ENCODE measurements at places on chromosomes 16 and 17.

DNA sequence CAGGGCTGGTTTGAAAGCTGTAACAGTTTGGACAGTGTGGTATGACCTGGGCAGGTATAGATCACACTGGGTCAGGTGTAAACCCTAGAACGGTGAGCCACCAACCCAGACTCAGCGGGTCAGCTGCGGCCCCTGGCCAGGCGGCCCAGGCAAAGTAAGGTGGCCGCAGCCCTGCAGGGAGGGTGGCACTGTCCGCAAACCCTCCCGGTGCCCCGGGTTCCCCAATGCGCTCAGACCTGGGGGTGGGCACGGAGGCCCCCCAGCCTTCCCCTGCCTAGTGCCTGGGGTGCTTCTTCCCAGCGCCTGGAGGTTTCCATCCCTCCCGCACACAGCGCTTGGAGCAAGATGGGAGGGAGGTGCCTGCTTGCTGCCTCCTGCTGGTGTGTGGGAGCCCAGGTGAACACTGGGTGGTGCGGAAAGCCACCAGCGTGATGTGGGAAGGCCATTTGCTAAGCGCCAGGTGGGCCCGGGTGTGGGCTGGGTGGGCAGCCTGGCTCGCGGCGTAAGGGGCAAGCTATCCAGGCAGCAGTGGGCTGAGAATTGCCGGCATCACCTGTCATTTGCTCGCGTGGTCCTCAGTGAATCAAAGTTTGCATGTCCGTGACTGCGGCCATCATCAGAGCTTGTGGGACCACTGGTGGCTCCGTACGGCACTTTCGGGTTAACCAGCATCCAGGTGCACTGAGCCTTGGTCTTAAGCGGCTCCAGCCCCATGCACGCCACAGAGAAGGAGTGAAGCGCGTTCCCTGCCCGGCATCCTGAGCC is 47.3 kb upstream of the GNG13 start:
- DNase-seq = no peak

GRCh38 chr17:76485569-76485968 is 15.7 kb downstream of the RHBDF2 start:
- no peak for DNase-seq

DNA sequence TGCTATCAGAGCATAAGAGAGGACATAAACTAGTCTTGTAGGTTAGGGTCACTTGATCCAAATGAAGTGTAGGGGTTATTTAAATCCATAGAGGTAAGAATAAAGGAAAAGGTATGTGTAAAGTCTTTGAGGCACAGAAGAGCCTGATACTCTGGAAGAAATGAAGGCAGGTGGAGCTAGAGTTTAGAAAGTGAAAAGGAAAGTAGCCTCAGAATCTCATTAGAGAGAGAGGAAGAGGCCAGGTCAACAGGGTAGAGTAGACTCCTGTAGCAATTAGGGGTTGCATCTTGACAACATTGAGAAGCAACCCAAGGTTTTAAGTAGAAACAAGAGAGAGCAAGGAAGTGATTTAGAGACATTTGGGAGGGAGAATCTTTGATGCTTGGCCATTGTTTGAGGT is 235.2 kb upstream of the SOX9 start:
- no peak for DNase-seq

DNA sequence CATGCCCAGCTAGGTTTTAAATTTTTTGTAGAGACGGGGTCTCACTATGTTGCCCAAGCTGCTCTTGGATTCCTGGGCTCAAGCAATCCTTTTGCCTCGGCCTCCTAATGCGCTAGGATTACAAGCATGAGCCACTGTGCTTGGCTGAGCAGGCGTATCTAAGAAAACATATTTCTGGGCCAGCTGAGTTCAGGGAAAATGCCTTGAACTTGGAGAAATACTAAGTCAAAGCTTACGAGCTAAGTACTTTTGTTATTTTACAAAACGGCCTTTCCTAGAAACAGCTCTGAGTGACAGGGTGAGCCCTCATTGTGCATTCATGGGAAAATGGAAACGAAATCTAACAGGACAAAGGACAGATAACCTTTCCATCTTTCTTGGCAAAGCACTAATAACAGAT is 24.7 kb downstream of the DNAI2 start:
- no peak for DNase-seq

GRCh38 chr16:69143116-69143515 is 10.7 kb downstream of the UTP4 start:
- DNase-seq = no peak

GRCh38 chr17:1714980-1715802 is 5.0 kb upstream of the TLCD2 start:
- no peak for DNase-seq

GRCh38 chr16:1947369-1947670 is 4.3 kb upstream of the MSRB1 start:
- DNase-seq = no peak

GRCh38 chr17:34909040-34909439 is 52.2 kb downstream of the CCT6B start:
- DNase-seq = no peak

- no peak for DNase-seq
Measured at GRCh38 chr16:69423189-69423588, 1.2 kb upstream of the CYB5B start.

GRCh38 chr16:527015-527903 is at the start of gene CAPN15:
CAPN15 (plus strand) TSS chr16:527712; CDS start chr16:546839, 19,127 bp downstream.
- DNase-seq = peak; percentile 86

DNA sequence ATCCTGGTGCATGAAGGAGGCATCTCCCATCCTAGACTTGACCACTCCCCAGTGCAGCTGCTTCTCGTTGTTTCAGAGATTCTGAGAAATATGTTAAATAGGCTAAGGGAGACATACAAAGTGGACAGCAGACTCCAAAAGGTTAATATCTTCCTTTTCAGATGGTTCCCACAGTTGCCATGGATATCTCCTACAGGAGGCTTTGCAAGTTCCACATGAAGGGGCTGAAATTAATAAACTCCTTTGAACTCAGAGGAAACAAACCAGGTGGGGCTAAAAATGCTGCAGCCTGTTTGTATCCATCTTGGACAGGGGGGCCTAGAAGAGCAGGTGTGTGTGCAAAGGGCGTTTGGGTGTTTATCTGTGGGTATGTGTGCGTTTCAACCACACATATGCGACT is 257.4 kb upstream of the XYLT1 start:
- DNase-seq = no peak

DNA sequence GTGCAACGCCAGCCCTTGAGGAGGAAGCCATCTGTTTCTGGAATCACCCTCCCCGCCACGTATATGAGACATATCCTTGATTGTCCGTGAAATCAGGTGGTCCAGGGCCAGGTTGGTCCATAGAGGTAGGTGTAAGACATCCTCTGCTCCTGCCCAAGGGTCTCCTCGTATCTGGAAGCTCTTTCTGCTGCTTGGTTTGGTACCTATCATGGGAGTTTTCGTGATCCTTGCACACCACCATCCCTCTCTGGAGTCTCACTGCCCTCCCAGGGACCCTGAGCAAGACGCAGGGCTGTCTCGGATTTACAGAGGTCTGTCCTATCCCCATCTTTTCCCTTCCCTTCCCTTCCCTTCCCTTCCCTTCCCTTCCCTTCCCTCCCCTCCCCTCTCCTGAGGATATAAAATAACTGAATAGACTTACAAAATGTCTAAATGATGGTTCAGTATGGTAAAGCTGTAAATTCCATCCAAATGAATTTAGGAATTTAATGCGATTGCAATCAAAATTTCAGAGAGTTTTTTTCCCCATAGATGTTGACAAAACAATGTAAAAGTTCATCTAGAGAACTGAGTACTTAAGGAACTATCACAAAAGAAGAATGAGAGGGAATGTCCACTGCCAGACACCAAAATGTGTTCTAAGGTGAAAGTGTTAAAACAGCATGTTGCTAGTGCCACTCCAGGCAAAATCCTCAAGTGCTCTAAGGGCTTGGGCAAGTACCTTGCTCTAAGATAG is 2.0 kb upstream of the CCDC42 start:
- peak; percentile 30 for DNase-seq
